Kasumi-1 (cell line): ENCODE measurements at places on chromosomes 6 and 20.
A peak's percentile ranks its signal among the peaks of the same experiment; 100 is the strongest.

- no peak for DNase-seq
Observed at GRCh38 chr6:106469882-106470281, 109.4 kb downstream of the CRYBG1 start.

DNA sequence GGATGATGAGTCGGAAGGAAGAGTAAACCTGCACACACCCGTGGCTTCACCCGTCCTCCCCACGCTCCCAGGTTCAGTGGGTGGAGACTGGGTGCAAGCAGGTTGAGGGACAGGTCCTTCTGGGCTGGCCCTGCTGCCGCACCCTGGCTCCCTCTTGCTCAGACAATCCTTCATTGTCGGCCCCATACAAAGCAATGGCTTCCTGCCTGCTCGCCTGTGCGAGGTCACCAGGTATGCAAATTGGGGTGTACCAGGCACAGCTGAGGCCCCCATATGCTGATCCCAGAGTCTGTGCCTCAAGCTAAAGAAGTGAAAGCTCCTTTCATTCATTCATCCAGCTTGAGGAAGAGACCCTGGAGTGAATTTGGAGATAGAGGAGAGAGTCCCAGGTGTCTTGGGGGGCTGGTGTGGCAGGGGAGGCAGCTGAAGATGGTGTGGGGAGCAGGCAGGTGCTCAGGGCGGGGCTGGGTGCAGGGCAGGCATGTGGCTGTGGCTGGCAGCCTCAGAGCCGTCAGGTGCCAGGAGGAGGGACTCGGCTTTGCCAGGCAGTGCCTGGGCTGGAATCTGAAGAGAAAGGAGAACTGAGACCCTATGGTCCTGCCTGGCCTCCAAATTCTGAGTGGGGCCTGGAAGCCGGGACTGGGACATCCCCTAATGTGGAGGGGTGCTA lies 4.7 kb downstream of the SLCO4A1 start:
- no peak for DNase-seq

GRCh38 chr6:16181439-16182297 lies 52.8 kb downstream of the MYLIP start:
- DNase-seq = no peak

DNA sequence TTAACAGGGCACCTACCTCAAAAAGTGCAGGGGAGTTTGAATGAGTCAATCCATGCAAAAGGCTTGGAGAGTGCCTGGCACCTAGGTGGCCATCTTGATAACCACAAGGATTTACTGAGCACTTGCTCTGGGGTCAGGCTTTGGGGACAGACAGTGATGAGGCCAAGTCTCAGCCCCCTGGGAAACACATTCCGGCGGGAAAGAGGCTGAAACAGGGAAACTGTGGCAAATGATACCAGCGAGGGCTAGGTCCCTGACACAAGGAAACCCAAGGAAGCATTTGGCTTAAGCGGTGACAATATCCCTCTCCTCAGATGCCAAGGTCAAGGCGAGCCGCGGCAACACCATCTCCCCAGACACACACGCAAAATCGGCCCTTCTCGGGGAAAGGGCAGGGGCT lies 527 bp upstream of the DOK5 start:
- no peak for DNase-seq

GRCh38 chr6:85983032-85983659 lies 340.5 kb upstream of the SYNCRIP start:
- no peak for DNase-seq

DNA sequence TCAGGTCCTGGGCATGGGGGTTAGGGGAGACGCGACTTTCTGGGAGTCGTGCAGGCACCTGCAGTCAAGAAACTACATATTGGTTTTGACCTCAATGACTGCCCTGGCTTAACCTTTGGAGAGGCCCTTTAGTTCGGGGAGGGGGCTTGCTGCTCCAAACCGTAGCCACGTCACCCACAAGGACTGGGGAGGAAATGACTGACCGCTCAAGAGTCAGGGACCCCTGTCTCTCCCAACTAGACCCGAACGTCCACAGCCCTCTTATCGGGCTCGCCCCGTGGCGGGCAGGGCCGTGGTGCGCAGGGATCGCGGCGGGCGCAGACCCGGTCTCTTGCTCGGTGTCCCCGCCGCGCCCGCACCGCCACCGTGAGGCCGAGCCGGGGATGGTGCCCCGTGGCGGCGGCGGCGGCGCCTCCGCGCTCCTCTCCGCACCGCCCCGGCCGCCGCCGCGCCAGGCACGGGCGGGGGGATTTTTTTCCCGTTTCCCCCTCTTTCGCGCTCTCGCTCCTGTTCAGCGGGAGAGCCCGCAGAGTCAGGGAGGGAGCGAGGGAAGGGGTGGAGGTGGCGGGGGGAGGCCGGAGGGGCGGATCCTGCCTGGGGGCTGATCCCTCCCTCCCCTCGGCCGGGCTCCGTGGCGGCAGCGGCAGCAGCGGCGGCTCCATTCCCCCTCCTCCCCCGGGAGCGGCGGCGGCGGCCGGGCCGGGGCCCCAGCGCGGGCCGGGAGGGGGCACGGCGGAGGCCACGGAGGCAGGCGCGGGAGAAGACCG lies at the start of gene BRPF3:
TSS of gene BRPF3 (plus strand) at position 632 of the 767 bp plus-strand sequence. CDS start 3,579 bp downstream, outside the sequence.
- peak; percentile 59 for DNase-seq

DNA sequence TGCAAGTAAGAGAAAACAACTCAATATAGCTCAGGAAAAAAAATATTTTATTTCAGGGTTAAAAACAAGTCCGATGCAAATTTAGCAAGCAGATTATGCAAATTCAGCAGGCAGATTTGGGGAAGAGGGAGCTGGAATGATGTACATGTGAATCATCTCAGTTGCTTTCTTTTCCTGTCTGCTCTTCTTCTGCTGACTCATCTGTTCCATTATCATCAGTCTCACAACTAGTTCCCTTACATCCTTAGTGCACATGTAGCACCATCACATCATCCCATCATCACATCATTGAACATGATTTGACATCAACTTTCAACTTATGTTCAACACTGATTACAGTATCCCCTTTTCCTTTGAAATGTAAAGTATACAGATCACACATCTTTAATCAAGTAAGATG lies 11.5 kb upstream of the DEFB113 start:
- no peak for DNase-seq

GRCh38 chr6:137148306-137149034 lies 25.0 kb downstream of the IL22RA2 start:
- no peak for DNase-seq

DNA sequence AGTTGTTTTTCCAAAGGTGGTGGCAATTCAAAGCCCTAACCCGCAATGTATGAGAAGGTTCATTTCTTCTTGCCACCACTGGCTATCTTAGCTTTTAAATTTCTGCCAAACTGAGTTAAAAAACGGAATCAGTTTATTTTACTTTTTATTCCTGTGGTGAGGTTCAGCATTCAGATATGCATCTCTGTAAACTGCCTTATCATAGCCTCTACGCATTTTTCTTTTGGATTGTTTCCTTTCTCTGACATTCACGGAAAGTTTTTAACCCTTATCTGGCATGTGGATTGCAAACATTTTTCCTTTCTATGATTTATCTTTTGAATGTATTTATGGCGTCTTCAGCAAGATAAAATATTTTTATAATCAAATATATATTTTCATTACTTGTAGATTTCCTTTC lies 37.7 kb downstream of the AK9 start:
- DNase-seq = no peak

DNA sequence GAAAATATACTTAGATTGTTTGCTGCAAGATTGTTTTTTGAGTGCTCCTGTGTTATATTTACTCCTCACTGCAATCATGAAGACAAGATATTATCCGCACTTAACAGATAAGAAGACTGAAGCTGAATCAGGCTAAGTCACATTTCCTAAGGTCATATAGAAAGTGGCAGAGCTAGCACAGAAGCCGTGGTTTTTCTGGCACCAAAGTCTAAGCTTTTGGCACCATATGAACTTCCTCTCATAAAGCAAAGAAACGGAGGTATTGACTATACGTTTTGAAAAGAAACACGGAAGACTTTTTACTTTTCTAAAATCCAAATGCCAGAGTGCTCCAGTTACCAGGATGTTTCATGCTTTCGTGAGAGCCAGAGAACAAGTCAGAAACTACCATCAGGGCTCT lies 9.3 kb upstream of the DTD1 start:
- DNase-seq = peak; percentile 29

DNA sequence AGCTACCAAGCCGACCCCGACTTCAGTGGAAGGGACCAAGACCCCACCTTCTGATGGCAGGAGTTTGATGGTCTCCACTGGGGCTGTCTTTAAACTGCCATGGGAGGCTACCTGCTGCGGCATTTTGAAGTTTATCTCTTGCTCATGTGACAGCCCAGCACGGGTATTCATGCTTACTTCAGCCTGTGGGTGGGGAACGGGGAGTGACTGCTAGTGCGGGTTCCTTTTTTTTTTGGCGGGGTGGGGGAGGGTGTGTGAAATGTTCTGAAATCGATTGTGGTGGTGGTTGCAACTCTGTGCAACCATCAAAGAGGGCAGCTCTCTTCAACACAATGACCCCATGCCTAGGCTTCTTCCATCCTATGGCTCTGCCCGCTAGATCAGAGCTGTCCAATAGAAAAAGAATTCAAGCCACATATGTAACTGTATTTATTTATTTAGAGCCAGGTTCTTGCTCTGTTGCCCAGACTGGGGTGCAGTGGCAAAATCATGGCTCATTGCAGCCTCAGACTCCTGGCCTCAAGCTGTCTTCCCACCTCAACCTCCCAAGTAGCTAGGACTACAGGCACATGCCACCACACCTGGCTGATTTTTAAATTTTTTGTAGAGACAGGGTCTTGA lies 53.7 kb downstream of the PPP1R16B start:
- no peak for DNase-seq

DNA sequence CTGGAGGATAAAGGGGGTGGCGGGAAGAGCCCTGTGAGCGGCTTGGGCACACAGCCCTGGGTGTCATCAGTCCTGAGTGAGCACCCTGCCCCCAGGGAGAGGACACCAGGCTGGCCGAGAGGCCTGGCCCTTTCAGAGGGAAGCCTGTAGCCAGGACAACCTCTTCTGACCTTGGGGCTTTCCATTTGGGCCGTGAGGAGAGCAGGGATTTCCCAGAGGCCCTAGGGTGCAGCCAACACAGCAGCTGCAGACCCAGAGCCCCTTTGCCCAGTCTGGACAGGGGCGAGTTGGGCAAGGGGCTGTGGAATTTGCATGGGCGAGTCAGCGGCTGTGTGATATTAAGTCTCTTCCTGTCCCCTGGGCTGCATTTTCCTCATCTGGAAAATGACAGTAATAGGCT lies 6.3 kb downstream of the MAP1LC3A start:
- no peak for DNase-seq

GRCh38 chr20:44780226-44780625 lies 30.1 kb downstream of the RIMS4 start:
- DNase-seq = peak; percentile 32

DNA sequence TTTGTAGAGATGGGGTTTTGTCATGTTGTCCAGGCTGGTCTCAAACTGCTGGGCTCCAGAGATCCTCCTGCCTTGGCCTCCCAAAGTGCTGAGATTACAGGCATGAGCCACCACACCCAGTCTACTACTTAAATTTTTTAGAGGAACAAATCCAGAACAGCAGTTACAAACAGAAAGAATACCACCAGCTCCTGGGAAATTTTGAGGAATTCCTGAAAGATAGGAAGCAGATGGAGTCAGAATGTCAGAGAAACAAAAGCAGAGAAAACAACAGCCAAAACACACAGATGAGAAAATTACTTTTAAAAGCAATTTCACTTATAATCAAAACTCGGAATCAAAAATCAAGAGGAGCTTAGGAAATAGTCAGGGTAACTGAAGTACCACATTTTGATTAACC lies 543.3 kb upstream of the MARCKS start:
- DNase-seq = no peak

DNA sequence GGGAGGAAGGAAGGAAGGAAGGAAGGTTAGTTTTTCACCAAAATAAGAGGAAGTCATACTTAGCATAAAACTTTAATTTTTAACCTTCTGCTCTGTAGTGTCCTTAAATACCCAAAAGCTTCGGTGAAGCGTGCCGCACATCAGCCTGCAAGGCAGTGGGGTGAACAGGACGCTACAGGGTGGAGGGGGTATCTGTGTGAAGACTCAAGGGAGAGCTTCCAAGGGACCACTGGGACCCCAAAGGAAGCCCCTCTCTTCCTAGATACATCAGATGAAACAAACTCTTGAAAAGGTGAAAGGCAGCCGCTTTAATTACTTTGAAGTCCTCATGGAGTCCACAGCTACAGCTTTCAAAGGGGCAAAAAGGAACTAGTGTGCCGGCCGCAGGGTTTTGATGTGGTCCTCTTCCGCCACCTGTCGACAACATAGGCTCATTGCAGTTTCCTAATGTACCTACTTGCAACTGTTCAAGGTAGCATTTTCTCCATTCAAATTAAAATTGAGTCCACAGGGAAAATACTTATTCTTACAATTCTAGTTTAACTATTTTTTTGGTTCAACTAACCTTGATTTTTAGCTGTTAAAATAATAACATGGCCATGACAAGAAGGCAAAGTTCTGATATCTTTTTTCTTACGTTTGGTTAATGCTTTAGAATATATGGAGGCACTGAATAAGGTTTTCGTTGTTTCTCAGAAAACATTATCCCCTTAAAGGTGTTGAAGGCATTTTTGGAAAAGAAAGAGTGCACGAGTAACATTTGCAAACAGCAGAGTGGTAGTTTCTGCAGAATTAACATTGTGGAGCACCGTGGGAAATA lies 135.0 kb upstream of the RIPOR2 start:
- peak; percentile 92 for DNase-seq

DNA sequence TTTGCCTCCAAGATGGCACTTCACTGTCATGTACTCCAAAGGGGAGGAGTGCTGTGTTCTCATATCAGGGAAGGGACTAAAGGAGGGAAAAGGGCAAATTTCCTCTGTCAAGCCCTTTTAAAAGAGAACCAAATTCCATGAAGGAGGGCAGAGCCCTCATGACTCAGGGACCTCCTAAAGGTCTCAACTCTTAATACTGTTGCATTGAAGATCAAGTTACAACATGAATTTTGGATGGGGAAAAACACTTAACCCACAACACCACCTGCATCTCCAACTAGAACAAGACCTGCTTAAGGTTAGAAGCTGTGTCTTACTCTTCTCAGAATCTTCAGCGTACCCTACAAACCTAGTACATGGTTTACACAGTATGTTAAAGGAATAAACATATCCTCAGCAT lies 23.7 kb upstream of the FBXO30 start:
- DNase-seq = no peak

- no peak for DNase-seq
Observed at GRCh38 chr6:112227992-112228391, 26.4 kb downstream of the LAMA4 start.

DNA sequence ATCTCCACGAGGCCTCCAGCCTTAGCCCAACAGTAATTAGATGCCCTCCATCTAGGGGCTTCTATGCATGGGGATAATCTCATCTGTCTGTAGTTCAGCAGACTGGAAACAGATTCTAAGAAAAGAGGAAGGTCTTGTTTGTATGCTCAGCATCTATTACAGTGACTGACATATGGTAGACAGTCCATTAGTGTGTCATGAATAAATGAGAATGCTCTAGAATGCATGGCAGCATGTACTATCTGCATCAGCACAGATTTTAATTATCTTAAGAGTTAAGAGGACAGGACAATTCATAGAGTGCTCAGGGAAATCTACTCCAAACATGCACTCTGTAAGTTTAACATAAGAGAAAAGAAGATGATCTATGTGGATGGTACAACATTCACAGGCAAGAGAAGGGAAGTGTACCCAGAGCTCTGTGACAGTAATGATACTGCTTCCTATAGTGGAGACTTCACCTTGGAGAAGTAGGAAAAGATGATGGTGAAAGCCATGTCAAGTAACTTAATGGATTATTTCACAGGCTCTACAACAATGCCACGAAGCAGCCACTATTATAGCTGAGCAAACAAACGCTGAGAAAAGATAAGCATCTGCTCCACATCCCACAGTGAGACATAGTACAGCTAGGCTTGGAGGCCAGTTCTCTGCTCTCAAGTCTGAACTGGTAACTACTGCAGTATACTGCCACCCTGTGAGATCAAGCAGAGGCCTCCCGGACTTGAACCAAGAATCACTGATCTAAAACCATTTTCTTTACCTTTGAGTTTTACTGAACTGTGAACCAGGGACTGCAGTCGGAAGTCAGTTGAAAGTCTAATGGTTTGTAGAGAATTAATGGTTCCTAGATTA lies 309.2 kb upstream of the SPTLC3 start:
- DNase-seq = no peak
